ENCODE measurements at places on chromosomes 2 and 18.

- DNase-seq = no peak
Measured at GRCh38 chr2:170297496-170297895, 119.5 kb downstream of the MYO3B start.

GRCh38 chr2:223712642-223713041, 110.5 kb upstream of the SCG2 start:
- DNase-seq = no peak

GRCh38 chr2:769771-770170, 92.6 kb upstream of the TMEM18 start:
- DNase-seq = no peak

DNA sequence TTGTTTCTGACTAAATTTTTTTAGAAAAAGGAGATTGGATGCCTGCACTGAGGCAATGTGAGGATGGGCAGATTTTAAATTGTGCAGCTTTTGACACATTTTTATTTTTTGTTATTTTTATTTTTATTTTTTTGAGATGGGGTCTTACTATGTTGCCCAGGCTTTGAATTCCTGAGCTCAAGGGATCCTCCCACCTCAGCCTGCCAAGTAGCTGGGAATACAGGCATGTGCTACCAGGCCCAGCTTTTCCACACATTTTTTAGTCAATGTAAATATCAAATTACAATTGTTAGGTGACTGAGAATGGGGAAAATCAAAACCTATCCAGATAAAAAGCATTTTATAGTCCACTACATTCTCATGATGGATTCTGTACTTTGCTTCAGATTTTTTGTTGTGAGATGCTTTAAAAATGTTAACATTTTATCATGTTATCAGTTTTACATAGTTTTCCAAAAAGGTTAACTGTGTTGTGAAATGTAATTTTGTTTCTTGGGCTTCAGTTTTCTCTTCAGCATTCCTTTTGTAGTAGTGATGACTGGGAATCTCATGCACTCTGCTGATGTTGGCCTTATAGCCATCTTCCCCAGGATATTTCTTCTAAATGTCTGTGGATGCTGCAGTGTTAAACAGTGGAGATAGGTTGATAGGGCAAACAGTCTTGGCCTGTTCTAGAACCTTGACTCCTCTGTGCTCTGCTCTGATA, 41.4 kb downstream of the PKP4 start:
- DNase-seq = no peak

DNA sequence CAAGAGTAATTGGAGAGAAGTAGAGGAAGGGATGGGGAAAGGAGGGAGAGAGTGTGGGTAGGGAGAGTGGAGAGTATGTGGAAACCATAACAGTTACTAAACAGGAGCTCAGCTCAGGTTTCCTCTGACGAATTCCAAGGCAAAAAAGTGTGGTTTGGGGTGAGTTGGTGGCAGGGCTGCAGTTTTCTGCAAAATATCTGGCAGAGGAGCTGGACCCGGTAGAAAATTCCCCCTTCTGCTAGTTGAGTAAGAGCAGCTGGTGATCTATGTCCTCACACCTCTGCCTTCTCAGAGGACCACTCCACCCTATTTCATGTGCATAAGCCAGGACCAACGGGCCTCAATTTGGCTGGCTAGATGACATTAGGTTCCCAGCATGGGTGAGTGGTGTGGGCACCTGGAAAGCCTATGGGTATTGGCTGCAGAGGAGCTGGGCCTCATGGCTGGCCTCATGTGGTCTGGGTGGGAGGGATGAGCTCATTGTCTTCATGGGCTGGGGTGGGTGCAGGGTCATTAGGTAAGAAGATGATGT, 13.2 kb downstream of the NRP2 start:
- DNase-seq = no peak

DNA sequence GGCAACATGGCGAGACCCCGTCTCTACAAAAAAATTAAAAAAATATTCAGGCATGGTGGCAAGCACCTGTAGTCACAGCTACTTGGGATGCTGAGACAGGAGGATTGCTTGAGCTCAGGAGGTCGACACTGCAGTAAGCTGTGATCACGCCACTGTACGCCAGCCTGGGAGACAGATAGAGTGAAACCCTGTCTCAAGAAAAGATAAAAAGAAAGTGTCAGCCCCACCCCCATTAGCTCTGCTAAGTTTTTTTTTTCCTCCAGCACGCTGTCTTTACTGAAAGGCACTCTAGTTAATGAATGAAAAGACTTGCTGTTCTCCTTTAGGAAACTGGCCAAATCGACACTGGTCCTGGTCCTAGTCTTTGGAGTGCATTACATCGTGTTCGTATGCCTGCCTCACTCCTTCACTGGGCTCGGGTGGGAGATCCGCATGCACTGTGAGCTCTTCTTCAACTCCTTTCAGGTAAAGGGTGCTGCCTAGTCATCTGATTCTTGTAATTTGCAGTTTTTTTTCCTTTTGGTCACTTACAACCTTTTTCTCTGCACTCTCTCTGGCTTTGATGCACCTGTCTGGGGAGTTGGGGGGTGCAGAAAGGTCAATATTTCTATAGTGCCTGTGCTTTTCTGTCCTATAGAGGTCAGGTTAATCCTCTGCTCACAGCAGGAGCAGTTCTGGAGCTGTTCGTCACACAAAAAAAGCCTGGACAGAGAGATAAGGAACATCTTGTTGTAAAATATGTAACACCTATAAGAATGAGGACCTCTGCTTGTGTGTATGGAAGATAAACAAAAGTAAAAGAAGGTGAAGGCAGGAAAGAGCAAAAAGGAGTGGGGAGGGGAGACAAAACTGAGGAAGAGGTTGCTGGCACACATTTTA, 82.3 kb downstream of the PTH2R start:
- DNase-seq = no peak

- DNase-seq = no peak
Measured at GRCh38 chr2:134685967-134686366, 32.8 kb downstream of the TMEM163 start.

DNA sequence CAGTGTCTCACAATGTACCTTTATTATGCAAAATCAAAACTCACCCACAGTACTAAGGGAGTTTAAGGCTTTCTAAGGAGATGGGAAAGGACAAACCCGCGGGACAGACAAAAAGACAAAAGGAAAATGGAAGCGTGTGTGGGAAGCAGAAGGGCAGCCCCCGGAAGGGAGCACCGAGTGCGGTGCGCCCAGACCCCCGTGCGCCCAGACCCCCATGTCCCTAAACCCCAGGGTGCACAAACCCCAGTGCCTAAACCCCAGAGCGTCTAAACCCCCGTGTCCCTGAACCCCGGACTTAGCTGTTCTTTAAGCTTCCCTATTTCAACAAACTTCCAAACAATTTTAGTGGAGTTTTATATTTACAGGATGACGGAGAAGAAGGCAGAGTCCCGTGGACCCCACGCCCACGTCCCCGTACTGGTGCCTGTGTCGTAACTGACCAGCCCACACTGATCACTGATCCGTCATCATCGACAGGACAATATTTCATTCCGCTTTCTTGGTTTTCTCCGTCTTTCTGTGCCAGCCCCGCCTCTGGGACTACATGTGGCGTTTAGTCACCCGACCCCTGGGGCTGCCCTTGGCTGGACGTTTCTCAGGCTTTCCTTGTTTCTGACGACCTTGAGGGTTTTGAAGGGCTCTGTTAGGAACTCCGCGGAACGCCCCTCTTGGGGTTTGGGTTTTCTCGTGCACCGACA, 76.9 kb downstream of the RTP5 start:
- no peak for DNase-seq

GRCh38 chr2:36348721-36349120, 6.9 kb upstream of the CRIM1 start:
- no peak for DNase-seq

- no peak for DNase-seq
Measured at GRCh38 chr2:172336681-172337080, 90.7 kb upstream of the ITGA6 start.

GRCh38 chr2:138365581-138365980, 136.0 kb upstream of the SPOPL start:
- no peak for DNase-seq

DNA sequence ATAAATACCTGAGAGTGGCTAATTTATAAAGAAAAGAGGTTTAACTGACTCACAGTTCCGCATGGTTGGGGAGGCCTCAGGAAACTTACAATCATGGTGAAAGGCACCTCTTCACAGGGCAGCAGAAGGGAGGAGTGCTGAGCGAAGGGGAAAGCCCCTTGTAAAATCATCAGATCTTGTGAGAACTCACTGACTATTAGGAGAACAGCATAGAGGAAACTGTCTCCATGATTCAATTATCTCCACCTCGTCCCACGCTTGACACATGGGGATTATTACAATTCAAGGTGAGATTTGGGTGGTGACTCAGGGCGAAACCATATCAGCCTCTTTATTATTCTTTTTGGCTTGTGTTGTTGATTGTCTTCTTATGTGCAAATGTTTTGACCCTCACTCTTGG, 76.2 kb downstream of the WDR7 start:
- DNase-seq = no peak

DNA sequence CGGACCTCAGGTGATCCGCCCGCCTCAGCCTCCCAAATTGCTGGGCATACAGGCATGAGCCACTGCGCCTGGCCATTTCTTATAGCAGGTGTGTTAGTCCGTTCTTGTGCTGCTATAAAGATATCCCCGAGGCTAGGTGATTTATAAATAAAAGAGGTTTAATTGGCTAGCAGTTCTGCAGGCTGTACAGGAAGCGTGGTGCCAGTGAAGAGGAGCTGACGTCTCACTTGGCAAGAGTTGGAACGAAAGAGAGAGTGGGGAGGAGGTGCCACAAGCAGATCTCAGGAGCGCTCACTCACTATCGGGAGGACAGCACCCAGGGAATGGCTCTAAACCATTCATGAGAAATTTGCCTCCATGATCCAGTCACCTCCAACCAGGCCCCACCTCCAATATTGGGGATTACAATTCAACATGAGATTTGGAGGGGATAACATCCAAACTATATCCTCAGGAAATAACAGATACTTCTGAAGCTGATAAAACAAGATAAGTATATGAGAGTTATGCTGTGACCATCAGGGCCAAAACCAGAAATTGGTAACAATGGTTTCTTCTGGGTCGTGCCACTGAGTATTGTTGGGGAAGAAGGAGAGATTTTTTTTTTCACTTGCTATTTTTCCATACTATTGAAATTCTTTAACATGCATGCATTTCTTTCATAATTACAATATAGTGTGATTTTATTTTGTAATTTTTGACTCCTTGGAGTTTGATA, 7.4 kb upstream of the RMC1 start:
- DNase-seq = no peak

- DNase-seq = no peak
Measured at GRCh38 chr2:45180033-45180746, 170.9 kb upstream of the SIX2 start.

- no peak for DNase-seq
Measured at GRCh38 chr2:58428096-58429013, 187.2 kb upstream of the FANCL start.

GRCh38 chr2:73131807-73132206, 19.1 kb upstream of the RAB11FIP5 start:
- DNase-seq = no peak

DNA sequence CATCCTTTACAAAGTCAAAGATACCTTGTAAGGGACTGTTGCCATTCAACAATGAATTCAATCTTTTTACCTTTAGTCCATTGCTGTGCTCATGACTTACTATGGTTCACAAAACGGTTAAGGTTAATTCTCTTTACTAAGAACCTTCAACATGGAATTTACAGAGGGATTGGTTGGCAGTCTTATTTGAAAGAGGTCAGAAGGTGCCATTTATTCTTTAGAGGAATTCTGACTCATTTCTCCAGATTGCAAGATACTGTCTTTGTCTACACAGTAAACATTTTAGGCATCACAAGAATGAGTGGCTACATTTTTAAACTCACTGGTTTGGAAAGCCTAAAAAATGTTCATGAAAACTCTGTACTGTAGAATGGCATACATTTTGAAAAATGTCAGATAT, 17.4 kb downstream of the KCNH7 start:
- DNase-seq = no peak

- no peak for DNase-seq
Measured at GRCh38 chr18:40534723-40535122, 1420.3 kb upstream of the PIK3C3 start.

DNA sequence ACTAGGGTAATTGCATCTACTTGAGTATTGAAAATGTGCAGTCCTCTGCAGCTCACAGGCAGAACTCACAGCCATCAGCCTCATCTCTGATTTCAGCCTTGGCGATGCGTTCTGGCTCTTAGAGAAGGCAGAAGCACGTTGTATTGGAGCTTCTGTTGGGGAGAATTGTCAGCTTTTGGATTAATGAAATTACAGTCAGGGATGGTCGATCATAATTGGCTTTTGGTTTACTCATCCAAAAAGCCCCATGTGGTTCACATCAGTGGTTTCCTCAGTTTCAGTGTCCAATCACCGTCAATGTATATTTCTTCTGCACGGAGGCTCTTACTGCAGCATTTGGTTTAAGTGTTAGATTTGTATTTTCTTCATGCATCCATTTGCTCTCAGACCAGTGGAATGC, 218.5 kb upstream of the SOX11 start:
- DNase-seq = no peak

GRCh38 chr2:23903034-23903433, 23.9 kb downstream of the ATAD2B start:
- DNase-seq = no peak

DNA sequence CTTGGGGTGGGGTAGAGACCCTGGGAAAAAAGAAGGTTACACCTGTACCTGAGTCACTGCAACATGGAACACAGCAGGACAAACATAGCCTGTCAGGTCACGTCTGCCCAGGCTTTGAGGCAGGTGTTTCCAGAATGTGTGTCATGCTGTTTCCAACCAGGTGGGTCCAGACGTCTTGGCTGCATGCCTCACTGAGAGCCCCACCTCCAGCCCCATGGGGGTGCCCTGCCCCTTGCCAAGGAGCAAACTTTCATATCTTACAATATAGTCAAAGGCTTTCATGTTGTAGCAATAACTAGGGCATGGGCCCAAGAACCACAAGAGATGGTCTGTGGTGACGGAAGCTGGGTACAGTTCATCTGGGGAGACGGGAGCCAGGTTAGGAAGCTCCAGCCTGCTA, 499.7 kb downstream of the BCL11A start:
- no peak for DNase-seq

DNA sequence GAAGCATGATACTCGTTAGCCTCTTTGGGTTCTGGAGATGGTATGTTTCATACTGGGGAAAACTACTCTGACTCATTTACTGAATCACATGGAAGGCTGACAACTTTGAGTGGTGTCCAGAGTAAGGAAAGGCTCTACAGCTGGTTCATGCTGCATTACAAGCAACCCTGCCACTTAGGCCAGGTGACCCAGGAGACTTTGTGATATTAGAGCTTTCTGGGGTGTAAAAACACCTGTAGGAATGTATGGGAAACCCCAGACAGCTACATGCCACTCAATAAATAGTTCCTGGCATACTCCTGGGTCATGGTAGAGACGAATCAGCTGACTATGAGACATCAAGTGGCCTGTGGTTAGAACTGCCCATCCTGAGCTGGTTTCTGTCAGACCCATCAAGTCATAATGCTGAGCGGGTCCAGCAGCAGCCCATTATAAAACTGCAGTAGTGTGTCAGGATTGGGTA, 21.3 kb upstream of the TCF7L1 start:
- no peak for DNase-seq

GRCh38 chr2:26900831-26901321, 52.9 kb downstream of the DPYSL5 start:
- DNase-seq = no peak

All from stimulated activated CD8-positive, alpha-beta memory T cell treated with anti-CD3 and anti-CD28 coated beads, Interleukin-12 subunit alpha, Interleukin-12 subunit beta, amount 100 ng/mL, for 4 hours (primary cell).